ENCODE measurements at places on chromosomes 4 and X.
A peak's percentile ranks its signal among the peaks of the same experiment; 100 is the strongest.

DNA sequence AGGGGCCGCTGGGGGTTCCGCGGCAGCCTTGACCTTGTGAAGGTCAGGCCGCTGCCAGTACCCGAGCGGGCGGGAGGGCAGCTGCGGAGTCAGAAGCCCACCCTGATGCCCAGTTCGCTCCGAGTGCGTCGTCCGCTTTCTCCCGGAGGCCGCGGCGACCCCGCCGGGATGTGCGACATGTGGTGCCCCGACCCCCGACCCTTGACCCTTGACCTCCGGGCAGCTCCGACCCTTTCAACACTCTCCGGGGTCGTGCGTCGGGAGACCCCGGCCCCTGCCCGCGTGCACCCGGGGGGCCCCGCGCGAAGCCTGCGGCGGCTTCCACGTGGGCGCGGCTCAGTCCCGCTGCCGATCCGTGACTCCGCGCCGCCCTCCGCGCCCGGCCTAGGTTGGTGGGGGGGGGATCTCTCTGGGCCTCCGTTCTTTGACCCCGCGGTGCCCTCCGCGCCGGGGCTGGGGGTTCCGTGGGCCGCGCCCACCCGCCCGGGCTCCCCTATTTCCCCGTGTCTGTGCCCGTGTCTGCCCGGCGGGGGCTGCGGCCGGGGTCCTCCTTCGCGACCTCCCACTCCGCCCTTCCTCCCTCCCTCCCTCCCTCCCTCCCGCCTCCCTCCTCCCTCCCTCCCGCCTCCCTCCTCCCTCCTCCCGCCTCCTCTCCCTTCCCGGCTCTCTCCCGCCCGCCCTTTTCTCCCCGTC is 609 bp upstream of the SLC25A6 start:
- DNase-seq: peak; percentile 86

DNA sequence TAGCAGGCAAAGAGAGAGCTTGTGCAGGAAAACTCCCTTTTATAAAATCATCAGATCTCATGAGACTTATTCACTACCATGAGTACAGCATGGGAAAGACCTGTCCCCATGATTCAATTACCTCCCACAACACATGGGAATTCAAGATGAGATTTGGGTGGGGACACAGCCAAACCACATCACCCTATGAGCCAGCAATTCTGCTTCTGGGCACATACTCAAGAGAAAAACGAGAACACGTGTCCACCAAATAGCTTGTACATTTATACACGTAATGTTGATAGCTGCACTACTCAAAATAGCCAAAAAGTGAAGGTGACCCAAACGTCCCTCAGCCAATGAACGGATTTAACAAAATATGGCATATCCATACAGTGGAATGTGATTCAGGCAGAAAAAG is 94.5 kb upstream of the DHRSX start:
- DNase-seq: no peak

DNA sequence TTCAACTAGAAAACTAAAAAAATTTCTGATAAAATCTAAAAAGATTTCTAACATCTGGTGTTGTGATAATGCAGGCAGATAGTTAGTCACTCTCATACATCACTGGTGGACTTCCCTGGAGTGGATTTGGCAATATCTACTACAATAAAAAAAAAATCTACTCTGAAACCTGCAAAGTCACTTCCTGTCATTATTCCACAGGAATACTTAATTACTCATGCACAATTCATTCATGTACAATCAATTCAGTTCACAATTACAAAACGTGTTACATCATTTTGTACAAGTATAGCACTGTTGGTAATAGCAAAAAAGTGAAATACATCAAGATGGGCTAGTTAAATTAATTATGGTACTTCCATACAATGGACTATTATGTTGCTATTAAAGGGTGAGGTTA is 16.5 kb upstream of the RHOH start:
- no peak for DNase-seq

DNA sequence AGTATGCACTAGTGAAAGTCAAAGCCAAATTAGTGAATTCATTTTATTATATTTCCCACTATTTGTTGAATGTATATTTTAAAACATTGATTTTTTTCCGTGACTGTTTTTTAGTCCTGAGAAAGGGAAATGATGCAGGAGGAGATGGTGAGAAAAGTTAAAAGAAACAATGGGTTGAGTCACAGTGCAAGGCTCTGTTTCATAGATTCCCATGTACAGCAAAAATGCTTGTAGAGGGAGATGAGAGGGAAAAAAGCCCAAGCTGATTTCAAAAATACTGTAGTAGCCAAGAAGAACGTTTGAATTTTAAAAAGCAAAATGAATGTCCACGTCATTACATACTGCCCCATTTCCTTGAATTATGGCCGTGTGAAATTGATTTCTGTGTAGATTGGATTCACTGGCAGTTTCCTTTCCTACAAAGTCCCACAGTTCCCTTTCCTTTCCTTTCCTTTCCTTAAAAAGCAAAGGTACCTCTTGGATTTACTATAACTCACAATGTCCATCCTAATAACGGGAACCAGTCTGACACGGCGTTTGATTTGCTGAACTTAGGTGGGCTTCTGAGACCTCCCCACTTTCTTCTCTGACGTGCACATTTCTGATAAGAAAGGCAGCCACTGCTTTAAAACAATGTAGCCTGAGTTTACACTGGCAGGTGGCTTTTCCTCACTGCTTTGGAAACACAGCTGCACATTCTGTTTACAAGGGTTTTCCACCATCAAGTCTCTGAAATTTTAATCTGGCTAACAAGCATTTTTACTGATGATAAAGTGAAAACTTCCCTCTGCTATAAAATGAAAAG is 63.7 kb downstream of the SPCS3 start:
- DNase-seq: no peak

DNA sequence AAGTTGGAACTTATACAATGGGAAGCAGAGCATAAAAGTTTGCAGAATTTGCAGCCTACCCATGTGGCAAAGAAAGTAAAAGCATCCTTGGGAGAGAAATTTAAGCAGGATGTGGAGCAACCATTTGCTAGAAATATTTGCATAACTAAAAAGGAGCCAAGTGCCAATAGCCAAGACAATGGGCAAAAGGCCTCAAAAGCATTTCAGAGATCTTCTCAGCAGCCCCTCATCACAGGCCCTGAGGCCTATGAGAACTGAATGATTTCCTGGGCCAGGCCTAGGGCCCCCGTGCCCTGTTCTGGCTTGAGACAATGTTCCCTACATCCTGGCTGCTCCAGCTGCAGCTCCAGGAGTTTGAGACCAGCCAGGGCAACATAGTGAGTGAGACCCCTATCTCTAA is 25.3 kb upstream of the RAB28 start:
- no peak for DNase-seq

DNA sequence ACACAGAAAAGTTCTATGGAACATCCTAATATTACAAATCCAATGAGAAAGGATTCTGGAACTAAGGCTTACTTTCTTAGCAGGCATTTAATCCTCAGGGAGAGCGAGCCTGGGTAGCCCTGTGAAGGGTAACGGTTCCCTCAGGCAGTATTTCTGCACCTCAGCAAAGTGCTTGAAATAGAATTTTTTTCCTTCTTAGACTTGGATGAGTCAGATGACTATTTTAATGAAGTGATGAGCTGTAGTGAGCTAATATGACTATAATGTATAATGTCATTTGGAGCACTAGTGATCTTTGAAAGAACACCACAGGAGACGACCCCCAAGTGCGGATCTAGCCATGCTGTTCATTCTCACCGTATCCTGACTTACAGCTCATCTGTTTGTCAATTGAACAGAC is 493.0 kb upstream of the FAM241A start:
- DNase-seq: no peak

- DNase-seq: no peak
Observed at GRCh38 chr4:76240236-76240635, 11.3 kb upstream of the FAM47E start.

GRCh38 chr4:73964862-73965611 is 16.8 kb downstream of the PF4 start:
- DNase-seq: no peak

DNA sequence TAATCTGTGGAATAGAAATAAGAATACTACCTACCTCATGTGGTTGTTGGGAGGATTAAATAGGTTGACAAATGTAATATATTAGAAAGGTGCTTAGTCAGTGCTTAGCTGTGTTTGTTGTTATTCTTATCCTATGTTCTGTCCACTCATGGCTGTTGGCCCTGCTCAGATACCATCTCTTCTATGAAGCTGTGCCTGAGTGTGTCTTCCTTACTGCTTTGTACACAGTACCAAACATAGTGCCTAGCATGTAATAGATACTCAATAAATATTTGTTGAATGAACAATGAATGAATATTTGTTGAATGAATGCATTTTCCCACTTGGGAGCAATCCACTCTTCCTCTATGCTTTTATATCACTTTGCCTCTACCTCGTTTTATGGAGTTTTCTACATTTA is 57.2 kb downstream of the NHS start:
- no peak for DNase-seq

DNA sequence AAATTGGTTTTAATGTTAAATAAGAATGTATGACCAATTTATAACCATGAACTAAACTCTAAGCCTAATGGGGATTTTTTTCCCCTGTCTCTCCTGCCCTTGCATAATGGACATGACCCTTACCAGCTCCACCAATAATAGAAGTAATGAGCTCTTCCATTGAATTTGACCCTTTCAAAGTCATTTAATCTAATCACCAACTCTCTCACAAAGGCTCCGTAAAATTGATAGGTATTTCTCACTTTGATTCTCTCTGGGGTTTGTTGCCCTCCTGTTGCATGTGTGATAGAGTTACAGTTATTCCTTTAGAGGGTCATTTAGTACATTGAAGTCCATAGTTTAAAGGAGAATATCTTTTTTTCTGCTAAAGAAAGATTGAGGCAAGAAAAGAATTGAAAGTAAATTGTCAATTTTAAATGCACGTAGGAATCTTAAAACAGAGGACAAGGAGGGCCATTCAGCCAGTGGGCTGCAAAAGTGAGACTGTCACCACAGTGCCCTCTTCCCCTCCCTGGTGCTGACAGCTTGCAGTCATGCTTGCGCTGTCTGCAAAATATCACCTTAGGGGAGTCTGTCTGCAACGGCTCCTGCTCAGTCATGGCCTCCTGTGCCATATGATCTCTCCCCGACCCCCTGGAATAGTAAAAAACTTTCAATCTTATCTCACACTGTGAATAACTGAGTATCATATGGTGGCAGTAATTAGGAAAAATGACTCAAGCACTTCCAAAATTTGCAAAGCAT is 307.5 kb upstream of the GNPDA2 start:
- peak; percentile 44 for DNase-seq

DNA sequence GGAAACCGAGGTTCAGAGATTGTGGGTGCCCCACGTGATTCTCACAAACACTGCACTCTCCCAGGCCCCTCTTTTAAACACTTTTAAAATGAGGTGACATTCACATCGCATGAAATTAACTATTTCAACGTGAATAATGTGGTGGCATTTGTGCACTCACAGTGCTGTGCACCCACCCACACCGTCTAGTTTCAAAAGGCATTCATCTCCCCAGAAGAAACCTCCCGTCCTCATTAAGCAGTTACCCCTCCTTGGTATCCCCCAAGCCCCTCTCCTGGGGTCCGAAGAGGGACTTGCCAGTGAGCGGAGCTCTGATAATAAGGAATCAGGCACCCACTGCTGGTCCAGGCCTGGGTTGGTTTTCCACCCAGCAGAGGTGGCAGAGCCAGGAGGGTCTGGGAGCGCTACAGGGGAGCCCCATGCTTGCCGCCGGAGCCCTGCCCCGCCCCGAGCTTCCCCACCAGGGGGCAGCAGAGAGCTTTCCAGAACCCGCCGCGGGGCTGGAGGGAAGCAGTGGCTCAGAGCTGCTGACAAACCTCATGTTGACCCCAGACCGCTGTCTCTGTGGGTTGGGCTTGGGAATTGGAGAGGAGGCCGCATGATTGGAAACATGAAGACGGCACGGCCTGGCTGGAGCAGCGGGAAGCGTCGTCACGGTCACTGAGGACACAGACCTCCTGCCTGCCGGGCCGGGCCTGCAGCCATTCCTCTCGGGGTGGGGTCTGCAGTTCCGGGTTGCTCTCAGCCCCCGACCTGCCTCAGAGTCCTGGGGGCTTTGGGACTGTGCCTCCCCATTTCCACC is 27.5 kb upstream of the HTRA3 start:
- peak; percentile 92 for DNase-seq

- DNase-seq: no peak
Observed at GRCh38 chrX:105314458-105314857, 94.0 kb upstream of the TEX13A start.

DNA sequence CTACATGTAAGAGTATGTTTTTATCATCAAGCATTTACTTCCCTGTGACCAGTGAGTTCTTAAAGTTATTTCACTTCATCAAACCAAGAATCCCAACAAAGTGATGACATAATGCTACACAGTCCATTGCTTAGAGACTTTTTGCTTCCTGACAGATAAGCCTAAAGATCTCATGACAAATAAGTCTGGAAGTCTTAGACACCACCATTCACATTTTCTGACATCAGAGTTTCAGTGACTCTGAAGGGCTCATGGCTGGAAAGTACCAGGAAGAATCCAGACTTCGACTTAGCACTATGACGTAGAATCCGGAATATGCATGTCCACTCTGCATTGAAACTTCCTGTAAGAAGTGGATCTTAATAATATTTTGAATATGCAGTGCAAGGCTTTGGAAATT is 53.7 kb downstream of the CLDN22 start:
- DNase-seq: no peak

GRCh38 chrX:47632666-47633065 is 2.9 kb upstream of the CFP start:
- DNase-seq: no peak

GRCh38 chr4:147498031-147498660 is 17.2 kb downstream of the EDNRA start:
- no peak for DNase-seq

DNA sequence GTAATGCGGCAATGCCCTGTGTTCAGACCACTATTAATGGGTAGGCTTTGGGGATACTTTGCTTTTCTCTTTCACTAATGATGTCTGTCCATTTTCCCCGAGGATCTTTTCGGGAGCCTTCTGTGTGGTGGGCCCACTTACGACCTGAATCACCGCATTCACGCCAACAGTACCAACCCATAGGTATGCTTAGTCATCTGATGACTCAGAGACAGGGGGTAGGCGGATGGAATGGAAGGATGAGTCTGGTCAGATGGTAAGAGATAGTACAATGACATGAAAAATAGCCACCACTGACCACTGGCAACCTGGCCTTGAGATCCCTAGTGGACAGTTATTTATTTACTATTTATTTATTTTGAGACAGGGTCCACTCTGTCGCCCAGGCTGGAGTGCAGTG is 76.0 kb upstream of the DHRSX start:
- no peak for DNase-seq

DNA sequence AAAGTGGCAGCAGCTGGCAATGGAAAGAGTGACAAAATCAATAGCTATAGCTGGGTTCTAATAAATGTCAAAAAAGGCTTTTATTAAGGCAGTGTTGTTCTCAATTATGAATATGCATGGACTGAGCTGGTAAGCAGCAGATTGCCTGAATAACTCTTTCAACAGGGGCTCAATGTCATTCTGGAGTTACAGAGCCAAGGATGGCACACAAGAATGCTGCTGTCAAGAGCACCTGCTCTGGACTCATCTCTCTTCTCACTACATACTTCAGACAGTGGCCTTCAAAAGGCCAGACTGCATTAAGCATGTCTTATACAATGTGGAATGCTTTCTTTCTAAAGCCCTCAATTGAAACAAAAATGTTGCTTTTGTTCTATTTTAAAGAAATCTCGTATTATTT is 351.4 kb downstream of the KLHL13 start:
- DNase-seq: no peak

- DNase-seq: no peak
Observed at GRCh38 chrX:136212557-136213111, 38.6 kb downstream of the MAP7D3 start.

All from left ventricle myocardium superior (tissue), 1 donor.